Activated naive CD8-positive, alpha-beta T cell treated with anti-CD3 and anti-CD28 coated beads, Interleukin-2, amount 50 U/mL, for 16 hours (primary cell): ENCODE measurements at places on chromosomes 2 and 18.

DNA sequence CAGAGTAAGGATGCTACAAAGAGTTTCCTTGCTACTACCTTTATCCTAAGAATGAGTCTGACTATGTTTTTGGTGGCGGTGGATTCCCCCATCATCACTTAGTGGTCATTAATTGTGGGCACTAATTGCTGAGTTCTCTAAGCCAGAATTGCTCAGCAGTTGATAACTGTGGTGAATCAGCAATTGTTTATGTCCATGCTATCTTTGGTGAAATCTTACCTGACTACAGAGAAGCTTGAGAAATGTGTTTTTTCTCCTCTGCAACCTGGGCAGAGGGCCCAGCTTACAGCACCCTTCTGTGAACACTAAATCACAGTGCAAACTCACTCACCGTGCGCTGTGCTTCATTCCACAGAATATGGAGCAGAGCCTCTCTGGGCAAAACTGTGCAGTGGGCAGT, 683.6 kb downstream of the CNTNAP5 start:
- no peak for DNase-seq

- no peak for DNase-seq
These were observed 113.6 kb downstream of the FMNL2 start for GRCh38 chr2:152448606-152449005.

DNA sequence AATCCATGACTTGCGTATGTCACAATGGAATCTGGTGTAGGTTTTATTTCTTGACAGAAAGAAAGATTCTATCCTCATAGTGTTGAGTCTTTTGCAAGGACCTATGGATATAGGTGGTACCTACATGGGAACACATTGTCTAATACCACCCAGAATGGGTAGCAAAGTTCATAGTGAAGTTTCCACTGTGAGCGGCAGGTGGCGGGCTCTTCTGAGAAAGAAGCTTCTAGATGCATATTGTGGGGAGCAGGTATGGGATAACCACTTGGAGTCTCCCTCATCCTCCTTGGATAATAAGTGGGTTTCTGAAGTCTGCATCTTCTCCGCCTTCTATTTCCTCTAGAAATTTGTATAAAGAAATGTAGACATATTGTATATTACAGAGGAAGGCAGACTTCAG, 44.9 kb downstream of the LINC00305 start:
- no peak for DNase-seq

DNA sequence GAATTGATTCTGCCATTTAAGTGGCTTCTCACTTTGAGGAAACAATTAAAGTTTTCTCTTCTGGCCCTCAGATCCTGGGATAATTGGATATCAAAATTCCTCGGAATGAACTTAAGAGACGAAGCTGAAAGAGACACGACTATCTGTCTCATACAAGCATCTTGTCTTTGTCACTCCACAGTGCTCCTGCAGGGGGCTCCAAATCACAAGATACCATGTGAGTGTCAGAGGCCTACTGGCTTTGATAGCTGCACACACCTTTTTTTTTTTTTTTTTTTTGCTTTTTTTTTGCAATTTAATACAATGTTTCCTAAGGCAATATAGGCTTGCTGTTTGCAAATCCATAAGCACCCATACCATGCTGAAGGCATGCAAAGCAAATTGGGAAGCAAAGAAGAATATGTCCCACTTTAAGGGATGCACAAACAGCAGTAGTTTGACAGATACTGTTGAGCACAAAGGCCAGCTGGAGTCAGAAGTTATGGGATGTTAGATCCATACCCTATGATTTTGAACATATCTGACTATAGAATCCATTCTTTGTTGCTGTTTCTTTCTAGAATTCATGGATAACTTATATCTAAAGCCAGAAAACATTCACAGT, 109.0 kb upstream of the CBLN2 start:
- DNase-seq = no peak

GRCh38 chr2:216426166-216426777, 14.0 kb downstream of the SMARCAL1 start:
- DNase-seq = no peak

DNA sequence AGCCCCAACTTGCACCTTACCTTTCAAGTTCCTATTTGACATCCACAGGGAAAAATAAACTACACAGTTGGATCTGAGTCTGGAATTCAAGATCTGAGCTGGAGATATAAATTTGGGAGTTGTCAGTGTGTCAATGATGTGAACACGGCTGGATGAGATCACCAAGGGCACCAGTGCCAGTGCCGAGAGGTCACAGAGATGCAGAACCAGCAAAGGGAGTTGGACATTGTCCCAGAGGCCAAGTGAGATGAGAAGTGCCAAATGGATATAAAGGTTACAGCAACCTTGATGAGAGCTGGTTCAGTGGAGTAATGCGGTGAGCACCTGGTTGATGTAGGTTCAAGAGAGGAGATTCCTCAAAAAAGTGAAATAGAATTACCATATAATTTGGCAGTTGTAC, 24.8 kb downstream of the LRRFIP1 start:
- no peak for DNase-seq

DNA sequence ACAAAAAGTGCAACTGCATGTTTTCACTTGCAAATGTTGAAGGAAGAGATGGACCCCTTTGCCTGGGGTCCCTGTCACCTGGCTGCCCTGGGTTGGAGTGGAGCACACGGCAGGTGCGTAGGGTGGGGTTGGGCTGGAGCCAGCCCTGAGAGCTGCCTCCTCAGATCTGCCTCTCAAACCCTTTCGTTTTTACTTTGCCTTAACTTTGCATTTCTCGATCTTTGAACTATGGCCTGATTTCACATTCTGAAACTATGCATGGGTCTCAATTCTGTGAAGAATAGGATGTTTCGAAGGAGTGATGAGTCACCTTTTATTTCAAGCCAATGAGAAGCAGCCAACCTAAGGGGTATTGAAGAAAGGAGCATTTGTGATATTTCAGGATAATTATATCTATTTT, 132.8 kb downstream of the ACOXL start:
- no peak for DNase-seq

DNA sequence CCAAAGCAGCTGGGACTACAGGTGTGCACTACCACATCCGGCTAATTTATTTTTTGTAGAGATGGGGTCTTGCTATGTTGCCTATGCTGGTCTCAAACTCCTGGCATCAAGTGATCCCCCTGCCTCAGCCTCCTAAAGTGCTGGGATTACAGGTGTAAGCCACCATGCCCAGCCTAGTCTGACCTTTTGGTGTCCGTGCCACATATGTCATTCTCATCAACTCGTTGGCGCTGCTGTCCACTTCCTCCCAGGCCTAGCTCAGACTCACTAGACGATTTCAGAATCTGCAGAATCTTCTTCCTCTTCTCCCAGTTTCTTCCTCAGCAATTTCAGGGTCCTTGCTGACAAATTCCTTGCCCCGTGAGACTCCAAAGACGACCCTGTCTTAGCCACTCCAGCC, 39.8 kb upstream of the DNMT3A start:
- no peak for DNase-seq

GRCh38 chr2:222280795-222281194, 18.0 kb downstream of the PAX3 start:
- no peak for DNase-seq

DNA sequence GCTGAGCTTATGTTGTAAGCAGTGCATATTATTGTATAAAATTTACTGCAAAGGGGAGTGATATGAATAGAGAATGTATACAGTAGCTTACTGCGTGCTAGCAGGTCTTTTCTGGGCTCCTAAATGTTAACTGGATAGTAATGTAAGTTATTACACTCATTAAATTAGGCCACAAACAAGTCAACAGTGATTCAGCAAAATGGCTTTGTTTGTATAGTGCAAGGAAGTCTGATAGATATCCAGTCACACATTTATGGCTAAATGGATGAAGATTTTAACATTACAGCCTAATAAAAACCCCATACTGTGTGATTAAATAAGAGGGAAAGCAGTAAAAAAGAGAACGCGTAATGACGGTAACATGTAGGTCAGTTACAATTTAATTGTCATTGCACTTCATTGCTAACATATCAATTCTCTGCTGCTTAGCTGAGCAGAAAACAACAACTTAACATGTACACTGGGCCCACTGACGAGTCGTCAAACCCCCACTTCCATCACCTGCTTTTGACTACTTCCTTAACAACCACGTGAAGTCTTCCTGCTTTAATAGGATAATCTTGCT, 665.0 kb upstream of the FANCL start:
- DNase-seq = no peak

GRCh38 chr2:96164459-96165184, 19.4 kb upstream of the DUSP2 start:
- DNase-seq = no peak

DNA sequence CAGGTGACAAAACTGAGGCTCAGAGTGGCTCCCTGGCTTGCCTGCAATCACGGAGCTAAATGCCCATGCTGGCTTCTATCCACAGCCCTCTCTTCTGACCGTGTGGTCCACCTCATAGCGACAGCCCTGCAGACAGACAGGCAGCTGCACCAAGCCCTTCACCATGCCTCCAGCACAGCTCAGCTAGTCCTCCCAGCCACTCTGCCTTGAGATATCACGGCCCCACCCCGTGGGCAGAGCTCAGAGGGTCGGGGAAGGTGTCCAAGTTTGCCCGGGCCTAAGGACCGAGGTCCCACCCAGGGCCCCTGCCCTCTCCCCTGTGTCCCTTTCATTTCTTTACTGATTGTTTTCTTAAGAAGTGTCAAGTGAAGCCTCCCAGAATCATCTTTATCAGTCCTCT, 128.2 kb upstream of the GLI2 start:
- no peak for DNase-seq

GRCh38 chr2:54164106-54164505, 48.7 kb downstream of the ACYP2 start:
- DNase-seq = no peak

DNA sequence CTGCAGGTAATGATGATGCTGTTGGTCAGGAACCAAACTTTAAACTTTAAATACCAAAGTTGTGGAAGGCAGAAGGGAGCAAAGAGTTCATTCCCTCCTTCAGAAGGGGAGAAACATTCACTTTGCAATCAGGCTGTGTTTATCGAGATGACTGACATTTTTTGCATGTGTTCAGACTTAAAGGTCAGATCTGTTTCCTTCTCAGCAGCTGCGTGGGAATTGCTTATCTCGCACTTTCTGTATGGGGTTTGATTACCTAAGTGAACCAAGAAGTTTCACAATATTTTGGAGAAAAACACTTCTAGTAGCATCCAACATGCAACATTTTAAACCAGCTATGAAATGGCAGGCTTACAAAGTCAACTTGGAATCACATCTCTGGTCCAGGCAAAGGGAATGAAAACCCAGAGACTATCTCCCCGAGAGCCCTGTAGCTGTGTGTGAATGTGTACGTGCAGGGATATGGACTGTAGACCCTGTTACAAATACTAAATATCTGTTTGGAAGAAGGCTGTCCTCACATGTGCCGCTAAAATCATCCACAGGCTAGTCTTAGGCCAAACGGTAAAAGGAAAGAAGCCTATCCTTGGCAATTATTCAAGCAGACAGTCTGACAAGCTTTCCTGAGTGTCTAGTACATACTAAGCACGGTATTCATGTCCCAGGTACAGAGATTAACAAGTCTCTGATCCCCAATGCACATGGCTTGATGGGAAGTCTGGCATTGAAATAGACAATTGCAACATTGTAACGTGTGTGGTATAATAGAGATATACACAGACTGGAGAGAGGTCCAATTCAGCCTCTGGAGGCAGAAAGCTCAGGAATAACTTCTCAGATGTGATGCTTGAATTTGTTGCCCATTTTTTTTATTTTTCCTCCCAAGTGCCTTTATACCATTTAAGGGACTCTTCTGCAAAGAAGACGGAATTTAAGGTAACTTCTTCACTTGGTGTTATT, 483.1 kb downstream of the DPP10 start:
- DNase-seq = no peak

DNA sequence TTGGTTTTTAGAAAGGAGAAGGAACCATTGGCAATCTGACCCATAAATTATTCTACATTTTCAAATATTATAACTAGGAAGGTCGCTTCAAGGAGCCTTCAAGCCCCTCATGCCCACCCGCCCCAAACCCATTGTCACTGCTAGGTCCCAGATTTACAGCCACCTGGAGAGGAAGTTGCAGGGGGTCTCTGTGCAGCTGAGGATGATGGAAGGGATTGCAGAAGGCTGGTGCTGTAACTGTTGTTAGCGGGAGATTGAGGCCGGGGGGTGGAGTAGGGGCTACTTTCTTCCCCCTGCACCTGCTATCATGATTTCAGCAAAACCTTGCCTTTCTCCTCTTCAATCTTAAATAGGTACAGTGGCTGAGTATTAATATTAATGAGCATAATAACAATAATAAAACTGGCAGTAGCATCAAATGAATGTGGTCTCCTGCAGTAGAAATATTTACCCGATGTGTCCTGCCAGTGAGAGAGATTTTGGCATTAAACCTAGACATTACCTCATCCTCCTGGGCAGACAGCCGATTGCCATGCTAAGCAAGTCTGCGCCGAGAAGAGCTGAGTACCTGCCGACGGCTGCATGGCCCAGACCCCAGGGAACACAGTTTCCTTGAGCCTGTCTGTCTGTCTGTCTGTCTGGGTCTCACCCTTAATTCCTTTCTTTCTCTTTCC, 225.4 kb downstream of the FAM210A start:
- no peak for DNase-seq

GRCh38 chr2:112772911-112773475, 8.6 kb upstream of the CKAP2L start:
- DNase-seq = no peak
